ENCODE measurements at places on chromosomes 7 and 10.

- no peak for DNase-seq
Measured at GRCh38 chr7:152762056-152762455, 2.5 kb downstream of the ACTR3B start.

DNA sequence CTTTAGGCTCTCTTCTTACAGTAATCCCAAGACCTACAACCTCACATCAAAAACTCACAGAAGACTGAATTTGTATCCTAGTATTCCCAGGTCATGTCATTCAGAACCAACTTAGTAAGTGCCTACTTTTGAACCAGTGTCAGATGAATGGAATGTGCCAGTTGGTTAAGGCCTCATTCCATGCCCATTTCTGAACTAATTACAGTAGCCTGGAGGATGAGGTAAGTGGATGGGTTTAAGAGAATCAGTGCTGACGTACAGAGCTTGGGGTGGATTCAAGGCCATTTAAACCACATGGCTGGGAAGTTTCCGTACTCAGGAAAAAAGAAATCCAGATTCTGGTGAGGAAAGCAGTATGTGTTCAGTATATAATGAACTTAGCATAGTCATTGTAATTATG is 21.9 kb upstream of the FOXP2 start:
- DNase-seq, result no peak

- no peak for DNase-seq
Measured at GRCh38 chr7:39446546-39446945, 119.7 kb upstream of the YAE1 start.

DNA sequence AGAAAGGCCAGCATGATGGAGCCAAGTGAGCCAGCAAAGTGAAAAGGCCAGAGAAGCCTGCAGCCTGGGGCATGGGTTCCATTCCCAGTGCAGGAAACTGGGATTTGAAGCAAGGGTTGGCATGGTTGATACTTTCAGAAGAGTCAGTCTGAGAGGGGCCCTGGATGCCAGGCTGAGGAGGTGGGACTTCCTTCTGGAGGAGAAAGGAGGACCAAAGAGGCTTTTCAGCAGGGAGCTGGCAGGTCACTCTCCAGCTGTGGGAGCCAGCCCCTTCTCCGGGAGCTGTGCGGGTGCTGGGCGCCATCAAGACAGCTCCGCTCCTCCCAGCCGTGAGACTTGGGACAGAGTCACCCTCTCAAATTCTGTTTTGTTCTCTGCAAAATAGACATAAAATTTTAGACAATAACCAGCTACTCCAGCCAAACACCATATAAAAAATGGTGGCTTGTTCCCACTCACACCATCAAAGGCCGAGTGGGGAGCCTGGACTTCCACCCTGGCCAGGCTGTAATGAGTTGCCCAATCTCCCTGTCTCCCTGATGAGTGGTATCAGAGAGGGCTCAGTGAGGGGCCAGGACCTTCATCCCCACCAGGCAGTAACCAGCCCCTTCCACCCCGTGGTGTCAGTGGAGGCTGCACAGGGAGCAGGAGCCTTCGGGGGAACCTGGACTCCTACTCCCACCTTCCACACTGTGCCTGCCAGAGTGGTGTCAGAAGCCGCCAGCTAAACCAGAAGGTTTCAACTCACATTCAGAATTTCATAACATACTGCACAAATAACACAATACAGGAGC is 133.6 kb upstream of the RET start:
- DNase-seq, result no peak

DNA sequence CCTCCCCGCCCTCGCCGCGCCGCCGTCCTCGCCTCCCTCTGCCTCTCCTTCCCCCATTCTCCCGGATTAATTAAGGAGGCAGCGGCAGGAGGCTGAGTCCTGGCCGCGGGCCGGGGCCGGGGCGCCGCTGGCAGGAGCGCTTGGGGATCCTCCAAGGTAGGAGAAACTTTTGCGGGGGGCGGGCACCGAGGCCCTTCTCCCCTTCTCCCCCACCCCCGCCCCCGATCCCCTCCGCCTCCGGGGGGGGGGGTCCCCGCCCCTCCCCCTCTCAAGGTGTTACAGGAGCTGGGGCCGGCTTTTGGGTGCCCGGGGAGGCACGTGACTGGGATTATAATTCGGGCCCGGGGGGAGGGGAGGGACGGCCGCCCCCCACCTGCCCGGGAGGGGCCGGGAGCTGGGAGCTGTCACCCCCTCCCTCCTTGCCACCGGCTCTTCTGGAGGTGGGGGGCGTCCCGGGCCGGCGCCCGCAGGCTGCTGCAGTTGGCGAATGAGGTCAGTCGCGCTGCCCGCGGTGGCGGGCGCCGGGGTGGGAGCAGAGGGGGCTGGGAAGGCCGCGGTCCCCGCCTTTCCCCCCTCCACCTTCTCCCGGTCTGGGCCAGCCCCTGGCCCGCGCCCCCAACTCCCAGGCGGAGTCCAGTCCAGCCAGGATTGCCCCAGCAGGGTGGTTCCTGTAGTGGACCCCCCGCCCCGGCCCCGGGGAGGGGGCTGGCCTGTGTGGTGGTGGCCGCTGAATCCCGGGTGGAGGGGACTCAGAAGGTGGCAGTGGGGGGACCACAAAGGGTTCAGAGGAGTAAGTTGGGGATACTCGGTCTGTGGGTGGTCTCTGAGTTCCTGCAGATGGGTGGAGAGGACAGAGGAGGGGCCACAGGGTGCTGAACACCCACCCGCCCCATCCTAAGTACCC is 567 bp downstream of the GTF2IRD1 start:
- DNase-seq, result no peak

- DNase-seq, result no peak
Measured at GRCh38 chr7:16035392-16035791, 348.9 kb upstream of the MEOX2 start.

DNA sequence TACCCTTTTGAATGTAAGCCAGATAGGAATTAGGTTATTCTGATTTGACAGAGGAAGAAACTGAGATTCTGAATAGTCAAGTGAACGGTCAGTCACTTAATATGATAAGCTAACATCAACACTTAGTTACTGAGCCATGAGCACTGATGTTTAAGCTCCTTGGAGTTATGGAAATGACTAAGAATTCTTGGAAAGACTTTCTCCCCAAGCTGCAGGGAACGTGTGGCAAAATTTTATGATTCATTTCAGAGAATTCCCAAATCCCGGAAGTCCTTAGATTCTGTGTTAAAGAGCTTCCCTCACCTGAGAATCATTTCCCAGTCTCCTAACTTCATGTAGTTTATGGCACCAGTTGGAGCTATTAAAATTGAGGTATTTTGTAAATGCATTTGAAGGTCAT is 330.9 kb downstream of the XPNPEP1 start:
- no peak for DNase-seq

GRCh38 chr10:17088118-17088806 is 41.3 kb downstream of the CUBN start:
- no peak for DNase-seq

- DNase-seq, result no peak
Measured at GRCh38 chr10:68151453-68151852, 42.2 kb downstream of the MYPN start.

DNA sequence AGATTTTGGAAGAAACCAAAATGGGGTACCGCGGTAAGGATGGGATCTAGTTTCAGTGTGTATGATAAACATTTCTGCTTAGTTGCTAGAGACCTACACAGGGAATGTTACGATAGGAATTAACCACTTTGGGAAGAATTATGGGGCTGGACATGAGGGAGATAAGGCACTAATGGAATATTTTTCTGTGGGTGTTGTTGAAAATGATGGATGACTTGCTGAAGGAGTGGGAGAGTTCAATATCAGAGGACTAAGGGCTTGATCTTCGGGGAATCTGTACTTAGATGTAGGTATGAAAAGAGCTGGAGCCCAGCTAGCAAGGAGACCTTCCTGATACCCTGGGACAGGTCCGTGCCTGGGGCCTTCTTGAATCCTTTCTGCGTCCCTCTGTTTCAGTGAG is 303.7 kb downstream of the EXOC4 start:
- DNase-seq, result no peak

DNA sequence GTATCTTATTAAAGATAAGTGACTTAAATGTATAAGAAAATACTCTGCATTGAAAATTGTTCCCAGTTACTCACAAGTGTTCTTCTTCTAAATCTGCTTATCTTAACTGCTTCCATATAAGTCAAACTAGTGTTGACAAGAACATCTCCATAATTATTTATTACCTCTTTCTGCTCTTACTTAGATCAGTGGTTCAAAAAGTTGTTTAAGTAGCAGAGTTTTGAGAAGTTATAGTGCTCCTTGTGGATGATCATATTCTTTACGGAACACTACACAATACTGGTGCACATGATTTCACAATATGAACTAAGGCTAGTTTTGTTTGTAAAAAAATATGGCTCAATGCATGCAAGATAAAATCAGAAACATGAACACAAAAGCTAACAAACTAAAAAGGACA is 168.4 kb downstream of the SEMA3D start:
- no peak for DNase-seq

DNA sequence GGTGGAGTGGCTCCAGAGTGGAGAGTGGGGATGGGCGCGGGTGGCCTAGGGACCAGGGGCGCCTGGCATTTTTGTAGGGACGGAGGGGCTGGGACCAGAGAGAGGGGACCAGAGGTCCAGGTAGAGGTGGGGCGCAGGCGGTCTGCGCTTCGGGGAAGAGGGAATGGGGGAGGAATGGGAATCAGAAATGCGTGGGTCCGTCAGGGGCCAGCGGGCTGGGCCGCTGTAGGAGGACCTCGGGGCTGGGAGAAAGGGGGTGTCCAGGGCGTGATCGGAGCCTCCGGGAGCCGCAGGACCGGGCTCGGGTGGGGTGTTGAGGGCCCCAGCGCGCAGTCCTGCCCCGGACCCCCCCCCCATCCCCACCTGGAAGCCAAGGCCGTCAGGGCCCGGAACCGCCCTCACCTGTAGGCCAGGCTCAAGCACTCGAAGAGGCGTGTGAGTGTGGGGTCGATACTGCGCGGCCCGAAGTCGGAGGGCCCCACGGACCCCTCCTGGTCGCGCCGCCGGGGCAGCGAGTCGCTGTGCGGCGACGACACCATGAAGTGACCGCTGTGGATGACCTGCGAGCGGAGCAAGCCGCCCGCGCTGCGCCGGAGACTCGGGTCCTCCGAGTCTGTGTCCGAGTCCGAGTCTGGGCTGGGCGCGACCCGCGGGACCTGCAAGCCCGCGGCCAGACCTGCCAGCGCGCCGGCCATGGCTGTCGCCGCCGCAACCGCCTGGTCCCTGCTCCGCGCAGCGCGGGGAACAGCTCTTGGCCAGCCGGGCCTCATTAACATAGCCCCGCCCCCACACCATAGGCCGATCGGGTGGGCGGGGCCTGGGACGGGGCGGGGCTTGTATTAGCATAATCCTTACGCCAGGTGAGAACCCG is at the start of gene MLXIPL:
TSS of gene MLXIPL (minus strand) at position 725 of the 871 bp plus-strand sequence. CDS start at position 695, 30 bp downstream.
- peak; percentile 44 for DNase-seq

GRCh38 chr7:37765421-37765829 is 81.9 kb downstream of the GPR141 start:
- no peak for DNase-seq

GRCh38 chr10:133275684-133276092 is 980 bp downstream of the ADAM8 start:
- DNase-seq, result no peak

DNA sequence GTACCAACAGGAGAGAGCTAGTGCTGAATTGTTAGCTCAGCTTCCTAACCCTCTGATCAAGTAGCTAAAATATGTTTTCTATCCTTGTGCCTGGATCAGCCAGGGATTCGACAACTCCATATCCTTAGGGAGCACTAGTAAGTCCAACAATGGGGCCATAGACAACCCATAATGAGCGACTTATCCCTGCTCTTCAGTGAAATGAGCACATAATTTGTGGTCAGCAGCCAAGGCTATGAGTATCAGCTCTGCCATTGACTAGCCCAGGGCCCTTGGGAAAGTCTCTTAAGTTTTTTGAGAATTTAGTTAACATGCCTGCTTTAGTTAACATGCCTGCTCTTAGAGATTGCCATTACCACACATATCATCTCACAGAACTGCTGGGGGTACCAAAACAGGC is 39.3 kb downstream of the COL1A2 start:
- DNase-seq, result no peak

GRCh38 chr7:90025771-90026170 is 128.5 kb upstream of the STEAP1 start:
- DNase-seq, result no peak

GRCh38 chr7:118194571-118194970 is 10.6 kb downstream of the LSM8 start:
- no peak for DNase-seq

GRCh38 chr7:1855725-1856160 is 185.7 kb downstream of the ELFN1 start:
- DNase-seq, result no peak

- DNase-seq, result no peak
Measured at GRCh38 chr7:33981671-33982424, 76.5 kb downstream of the BMPER start.

GRCh38 chr7:39688611-39689480 is 65.5 kb downstream of the RALA start:
- no peak for DNase-seq
